ENCODE measurements at places on chromosomes 11 and 22. TPM values are rescaled to one million over a fixed set of nuclear protein-coding genes. Genes with fewer than 3 reads are reported as not detected.

DNA sequence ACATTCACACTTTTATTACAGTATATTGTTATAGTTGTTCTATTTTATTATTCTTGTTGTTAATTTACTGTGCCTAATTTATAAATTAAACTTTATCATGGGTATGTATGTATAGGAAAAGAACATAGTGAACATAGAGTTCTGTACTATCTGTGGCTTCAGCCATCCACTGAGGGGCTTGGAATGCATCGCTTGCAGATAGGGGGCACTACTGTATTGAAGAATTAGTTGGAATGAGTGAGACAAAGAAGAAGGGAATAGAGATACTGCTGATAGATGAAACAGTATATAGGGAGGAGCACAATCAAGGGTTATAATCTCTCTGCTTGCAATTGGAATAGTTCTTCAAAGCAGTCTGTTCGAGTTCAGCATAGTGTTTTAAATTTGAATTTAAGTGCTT lies 432.2 kb downstream of the RAB38 start:
- H3K27me3 ChIP-seq = no peaks in the 10 kb centered on the region
- no peaks in the 10 kb centered on the region for H3K36me3 ChIP-seq
- no peaks in the 10 kb centered on the region for H3K4me1 ChIP-seq
- no peak overlapping the region for H3K27ac ChIP-seq
- peak; percentile 68 for DNase-seq
- H3K4me3 ChIP-seq = no peak overlapping the region

- no peak for DNase-seq
- no peak overlapping the region for H3K4me3 ChIP-seq
- no peak overlapping the region for H3K27ac ChIP-seq
- no peaks in the 10 kb centered on the region for H3K36me3 ChIP-seq
- no peaks in the 10 kb centered on the region for H3K4me1 ChIP-seq
These were observed 36.0 kb upstream of the EED start for GRCh38 chr11:86208572-86208971.

DNA sequence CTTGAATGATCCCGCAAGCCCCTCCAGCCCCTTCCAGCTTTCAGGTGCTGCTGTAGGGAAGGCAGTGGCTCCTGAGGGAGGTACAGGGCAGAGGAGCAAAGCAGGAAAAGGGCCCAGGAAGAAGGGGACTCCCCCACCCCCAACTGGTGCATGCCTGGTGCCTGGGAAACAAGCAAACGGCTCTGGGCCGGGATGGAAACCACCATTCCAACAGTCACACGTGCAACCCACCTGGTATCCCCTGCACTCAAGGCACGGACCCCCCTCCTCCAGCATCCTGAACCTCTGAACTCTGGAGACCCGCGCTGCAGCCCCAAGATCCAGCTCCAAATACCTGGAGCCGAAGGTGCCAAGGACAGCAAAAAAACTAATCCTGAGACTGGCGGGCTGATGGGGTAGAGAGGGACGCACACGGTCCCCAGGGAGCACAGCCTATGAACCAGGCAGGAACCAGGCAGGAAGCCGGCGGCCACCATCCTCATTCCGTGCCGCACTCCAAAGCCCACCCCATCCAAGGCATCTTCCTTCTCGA lies 537 bp downstream of the SCN4B start:
- DNase-seq = peak; percentile 73
- peak overlapping the region; percentile 78 for H3K4me3 ChIP-seq

RAB3IL1 gene
- total RNA-seq = 9.7 TPM

DNA sequence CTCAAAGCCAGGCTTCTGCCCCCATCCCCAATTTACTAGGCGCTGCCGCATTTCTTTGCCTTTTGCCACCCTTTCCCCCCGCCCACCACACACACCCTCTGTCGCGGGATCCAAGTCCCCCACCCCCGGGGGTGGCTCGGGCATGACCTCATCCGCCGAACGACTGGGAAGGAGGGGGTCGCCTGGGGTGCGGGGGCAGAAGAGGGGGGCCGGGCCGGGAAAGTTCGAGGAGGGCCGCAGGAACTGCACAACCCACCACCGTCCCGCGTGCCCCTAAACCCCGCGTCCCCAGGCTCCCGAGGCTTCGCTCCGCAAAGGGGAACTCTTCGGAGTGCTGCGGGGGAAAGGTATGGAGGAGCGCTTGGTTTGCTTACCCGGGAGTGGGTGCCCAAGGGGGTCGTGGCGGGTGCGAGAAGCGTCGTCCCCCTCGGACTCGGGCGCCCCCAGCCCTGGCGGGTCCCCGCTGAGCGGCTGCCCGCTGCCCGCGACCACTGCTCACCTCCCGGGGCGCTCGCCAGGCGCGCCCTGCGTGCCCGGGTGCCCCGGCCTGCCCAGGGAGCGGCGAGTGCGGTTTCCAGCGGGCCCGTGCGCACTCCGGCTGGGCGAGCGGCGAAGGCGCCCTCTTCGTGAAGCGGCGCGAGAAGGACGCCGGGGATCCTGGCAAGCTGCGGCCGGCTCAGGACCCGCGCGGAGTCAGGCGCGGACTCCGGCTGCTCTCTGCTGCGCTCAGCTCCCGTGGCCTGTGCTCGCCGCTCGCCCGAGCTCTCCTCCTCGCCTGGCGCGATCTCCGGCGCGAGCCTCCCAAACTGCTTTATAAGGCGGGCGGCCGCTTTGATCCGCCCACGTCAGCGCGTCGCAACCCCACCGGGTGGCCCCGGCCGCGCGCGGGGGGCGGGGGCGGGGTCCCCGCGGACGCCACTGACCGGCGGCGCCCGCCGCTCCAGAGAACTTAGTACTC lies 4.0 kb upstream of the WNT11 start:
- H3K27me3 ChIP-seq = peaks cover 86% of the 10 kb centered on the region
- DNase-seq = peak; percentile 76
- H3K27ac ChIP-seq = no peak overlapping the region
- H3K36me3 ChIP-seq = no peaks in the 10 kb centered on the region

RPS19BP1 gene
- 65.5 TPM for total RNA-seq

Measured in endodermal cell (in vitro differentiated cells).